ENCODE measurements at places on chromosomes 5 and 9. TPM values are rescaled to one million over a fixed set of nuclear protein-coding genes. Genes with fewer than 3 reads are reported as not detected.

The CNTFR gene
- 67.1 TPM for total RNA-seq

The ZDHHC11 gene
- total RNA-seq: 5.8 TPM

The UNC5A gene
- 0.75 TPM for total RNA-seq

The SLC44A1 gene
- total RNA-seq: 47.9 TPM

The RELL2 gene
- total RNA-seq: 2.8 TPM

DNA sequence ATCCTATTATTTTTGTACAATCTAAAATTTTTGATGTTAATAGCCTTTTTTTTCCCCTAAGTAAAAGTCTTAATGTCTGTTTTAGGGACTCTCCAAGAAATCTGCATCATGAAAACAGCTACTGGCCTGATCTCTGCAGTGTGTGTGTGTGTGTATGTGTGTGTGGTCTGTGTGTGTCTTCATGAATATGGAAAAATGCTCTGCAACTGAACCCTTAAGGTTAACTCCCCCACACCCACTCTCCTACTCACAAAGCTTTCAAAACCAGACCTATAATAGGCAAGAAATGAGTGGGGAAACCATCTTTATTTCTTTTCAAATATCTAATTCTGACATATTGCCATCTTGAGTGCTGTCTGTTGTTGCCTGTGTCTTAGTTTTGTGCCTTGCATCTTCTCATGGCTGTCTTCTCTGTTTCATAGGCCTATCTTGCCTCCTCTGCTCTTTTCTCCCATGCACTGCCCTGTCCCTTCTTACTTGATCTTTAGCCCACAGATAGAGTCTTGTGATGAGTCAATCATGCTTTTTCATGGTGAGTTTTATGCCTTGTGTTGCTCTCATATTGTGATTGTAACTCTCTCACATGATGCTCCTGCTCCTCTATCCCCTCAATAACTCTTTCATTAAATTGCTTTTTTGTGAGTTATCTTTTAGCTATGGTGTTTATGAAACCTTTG, 68.3 kb downstream of the CHSY3 start:
- DNase-seq: no peak

GRCh38 chr5:157143127-157143971, 684 bp upstream of the MED7 start:
- DNase-seq: no peak

GRCh38 chr5:125655156-125655555, 768.1 kb upstream of the GRAMD2B start:
- DNase-seq: no peak

- DNase-seq: no peak
These were observed 3.8 kb upstream of the GGTA1 start for GRCh38 chr9:121503444-121503843.

GRCh38 chr5:29811914-29812679, 1381.4 kb upstream of the CDH6 start:
- DNase-seq: no peak

DNA sequence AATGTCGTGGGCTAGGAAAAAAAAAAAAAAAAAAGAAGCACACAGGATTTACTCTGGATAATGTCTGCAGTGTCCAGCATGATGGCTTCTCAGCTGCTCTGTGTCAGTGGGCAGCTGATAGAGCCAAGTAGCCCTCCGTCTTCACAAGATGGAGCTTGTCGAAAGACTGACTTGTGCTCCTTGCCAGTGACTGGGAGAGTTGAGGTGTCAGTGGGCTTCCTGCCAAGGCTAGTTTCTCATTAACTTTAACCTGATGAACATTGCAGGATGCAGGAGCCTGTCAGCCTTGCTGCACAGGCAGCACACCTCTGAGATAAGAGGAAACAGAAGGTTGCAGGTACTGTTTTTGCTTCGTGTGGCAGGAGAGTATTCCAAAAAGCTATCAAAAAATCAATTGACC, 171.4 kb upstream of the SGCD start:
- no peak for DNase-seq

GRCh38 chr9:77554586-77555105, 93.5 kb downstream of the GNA14 start:
- no peak for DNase-seq

DNA sequence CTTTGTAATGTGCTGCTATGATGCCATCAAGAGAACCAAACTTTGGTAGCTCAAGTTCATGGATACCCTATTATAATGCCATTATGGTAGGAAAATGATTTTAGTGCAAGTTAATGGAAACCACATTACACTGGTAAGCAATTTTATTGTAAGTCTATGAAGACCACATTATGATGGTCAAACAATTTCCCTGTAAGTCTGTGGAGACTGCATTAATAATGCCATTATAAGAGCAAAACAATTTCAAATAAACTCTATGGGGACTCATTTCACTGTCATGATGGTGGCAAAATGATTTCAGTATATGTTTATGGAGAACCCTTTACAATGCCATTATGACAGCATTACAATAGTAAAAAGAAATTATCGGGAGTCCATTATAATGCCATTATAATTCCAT, 602.0 kb upstream of the MEF2C start:
- DNase-seq: no peak

- no peak for DNase-seq
These were observed 325.8 kb downstream of the PJA2 start for GRCh38 chr5:109083937-109084336.

GRCh38 chr5:132176521-132176945, 51.1 kb downstream of the P4HA2 start:
- no peak for DNase-seq

DNA sequence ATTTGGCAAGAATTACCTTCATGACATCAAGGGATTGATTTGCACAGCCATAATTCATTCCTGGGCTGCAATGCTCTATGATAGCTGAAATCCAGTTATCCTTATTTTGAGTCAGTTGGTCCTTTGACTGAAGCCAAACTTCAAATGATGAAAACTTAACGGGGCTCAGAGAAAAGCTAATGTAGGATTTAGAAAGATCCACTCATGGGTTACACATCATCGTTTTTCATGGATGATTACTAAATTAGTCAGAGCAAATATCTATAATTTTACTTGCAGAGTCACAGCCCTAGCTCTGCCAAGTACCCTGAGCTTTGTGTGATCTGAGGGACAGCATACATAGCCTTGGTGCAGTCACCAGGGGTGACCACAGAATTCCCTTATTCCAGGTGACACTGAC, 27.3 kb upstream of the MUSK start:
- no peak for DNase-seq

GRCh38 chr9:34486572-34486971, 28.0 kb downstream of the DNAI1 start:
- DNase-seq: no peak

DNA sequence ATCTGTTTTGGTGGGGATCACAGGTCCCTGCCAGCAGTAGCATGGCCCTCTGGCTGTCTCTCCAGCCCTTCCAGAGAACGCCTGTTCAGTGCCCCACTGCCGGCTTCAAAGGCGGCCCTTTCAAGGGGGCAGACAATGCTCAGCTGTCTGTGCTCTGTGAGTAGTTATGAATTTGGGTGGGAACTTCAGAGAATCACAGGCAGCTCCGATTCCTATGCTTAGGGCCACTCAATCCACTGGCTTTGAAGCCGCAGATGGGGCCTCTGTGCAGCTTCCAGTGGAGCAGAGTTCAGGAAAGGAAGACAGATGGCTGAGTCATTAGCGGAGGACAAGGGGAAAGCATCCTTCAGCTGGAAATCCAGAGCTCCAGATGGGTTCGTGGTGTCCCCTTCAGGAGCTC, 42.4 kb downstream of the NKX2-5 start:
- no peak for DNase-seq

GRCh38 chr5:88660947-88661805, 221.8 kb downstream of the MEF2C start:
- DNase-seq: no peak

DNA sequence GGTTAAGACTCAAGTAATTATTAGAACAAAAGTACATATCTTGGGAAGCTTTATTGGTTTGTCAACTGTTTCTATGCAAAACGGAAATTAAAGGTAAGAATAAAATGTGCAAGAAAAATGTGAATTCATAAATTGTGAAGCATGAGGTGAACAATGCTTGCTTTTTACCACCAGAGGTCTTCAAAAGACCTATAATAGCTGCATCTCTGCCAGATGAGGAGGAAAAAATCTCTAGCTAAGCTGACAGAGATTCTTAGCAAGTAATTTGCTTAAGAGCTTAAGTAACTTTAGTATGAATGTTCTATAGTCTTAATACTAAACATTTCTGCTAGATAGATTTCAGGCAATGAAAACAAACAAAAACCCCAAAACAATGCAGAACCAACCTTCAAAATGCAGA, 54.1 kb downstream of the MRPS30 start:
- DNase-seq: no peak

- DNase-seq: no peak
These were observed 823.3 kb upstream of the DMAC1 start for GRCh38 chr9:8622871-8623270.

DNA sequence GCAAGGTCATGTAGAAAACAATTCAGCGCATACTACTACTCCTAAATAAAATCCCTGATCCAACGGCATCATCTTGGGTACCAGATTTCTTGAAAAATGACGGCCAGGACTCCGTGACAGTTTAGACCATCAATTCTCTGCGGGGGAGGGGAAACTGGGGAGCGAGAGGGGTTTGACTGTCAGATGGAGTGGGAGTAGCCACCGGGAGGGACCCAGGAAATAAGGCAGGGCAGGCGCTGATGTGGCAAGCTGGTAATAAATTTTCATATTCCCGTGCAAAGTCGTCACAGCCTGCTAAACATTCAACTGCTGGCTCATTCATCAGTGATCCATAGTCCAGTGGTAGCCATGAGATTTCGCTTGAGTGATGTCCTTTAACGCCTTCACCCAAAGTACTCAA, 457 bp upstream of the CDH18 start:
- no peak for DNase-seq

GRCh38 chr5:150065346-150065745, 21.0 kb downstream of the CSF1R start:
- no peak for DNase-seq

DNA sequence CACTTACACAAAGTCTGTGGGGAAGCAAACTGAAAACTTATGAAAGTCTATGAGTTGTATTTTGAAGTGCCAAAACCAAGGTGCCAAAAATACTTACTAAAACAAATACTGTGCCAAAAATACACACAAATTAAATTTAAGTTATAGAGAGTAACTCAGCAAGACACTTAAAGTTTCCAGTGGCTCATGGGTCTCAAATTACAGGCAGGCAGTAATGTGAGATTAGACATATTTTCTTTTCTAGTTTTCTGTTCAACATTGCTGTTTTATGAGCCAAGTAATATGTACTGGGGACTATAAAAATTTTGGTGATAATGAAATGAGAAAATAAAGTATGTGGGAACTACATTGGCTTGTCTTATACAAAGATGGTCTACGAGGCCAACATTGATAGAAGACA, 172.2 kb upstream of the SNX2 start:
- DNase-seq: no peak

- no peak for DNase-seq
These were observed 47.2 kb downstream of the NIPAL4 start for GRCh38 chr5:157506981-157507780.

DNA sequence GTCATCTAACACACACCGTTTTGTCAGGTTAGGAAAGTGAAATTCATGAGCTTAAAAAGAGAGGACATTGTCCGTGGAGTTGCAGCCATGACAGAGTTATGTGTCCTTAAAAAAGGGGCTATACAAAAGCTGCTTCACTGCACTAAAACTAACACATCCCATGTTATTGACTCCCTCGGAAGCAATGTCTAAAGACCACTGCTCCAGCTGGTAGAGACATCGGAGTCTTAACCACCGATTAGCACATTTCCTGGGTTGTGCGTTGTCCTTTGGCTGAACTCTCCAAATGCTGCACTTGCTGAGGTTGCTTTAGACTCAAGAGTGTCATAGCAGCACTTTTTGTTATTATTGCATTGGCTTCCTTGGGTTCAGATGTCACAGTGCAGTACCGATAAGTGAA, 128.3 kb upstream of the C9orf72 start:
- DNase-seq: no peak

Data from omental fat pad (tissue), 4 donors.